Dermis microvascular lymphatic vessel endothelial cell (primary cell): ENCODE measurements at places on chromosomes 6 and 20. TPM values are rescaled to one million over a fixed set of nuclear protein-coding genes. Genes with fewer than 3 reads are reported as not detected.

- DNase-seq, result no peak
These were observed 91.9 kb downstream of the TFAP2A start for GRCh38 chr6:10323018-10323417.

- DNase-seq, result no peak
These were observed 38.3 kb upstream of the PKIB start for GRCh38 chr6:122571888-122572287.

DNA sequence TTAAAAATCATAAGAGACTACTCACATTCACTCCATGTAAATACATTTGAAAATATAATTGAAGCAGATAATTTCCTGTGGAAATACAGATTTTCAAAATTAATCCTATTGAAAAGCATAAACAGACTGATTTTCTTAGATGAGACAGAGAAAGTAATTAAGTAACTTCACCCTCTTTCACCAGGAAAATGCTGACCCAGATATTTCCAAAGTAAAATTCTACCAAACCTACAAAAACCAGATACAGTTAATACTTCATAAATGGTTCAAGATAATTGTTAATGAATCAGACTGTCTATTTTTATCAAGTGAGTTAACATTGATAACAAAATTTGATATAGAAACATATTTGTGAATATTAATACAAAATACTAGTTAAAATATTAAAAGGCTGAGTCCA is 233.5 kb upstream of the KHDRBS2 start:
- DNase-seq, result no peak

DNA sequence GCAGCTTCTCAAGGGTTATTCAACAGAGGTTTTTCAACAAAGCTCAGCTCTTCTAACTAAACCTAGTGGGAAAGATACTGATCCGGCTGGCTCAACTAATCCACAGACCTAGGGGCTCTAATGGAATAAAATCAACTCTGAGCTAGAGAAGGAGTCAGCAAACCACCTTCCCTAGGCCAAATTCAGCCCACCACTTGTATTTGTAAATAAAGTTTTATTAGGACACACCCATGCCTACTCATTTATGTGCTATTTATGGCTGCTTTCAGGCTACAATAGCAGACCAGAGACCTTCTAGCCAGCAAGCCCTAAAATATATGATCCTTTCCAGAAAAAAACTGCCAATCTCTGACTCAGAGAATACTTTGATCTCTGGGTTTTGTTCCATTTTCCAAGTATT is 6.0 kb upstream of the RAB22A start:
- no peak for DNase-seq

DNA sequence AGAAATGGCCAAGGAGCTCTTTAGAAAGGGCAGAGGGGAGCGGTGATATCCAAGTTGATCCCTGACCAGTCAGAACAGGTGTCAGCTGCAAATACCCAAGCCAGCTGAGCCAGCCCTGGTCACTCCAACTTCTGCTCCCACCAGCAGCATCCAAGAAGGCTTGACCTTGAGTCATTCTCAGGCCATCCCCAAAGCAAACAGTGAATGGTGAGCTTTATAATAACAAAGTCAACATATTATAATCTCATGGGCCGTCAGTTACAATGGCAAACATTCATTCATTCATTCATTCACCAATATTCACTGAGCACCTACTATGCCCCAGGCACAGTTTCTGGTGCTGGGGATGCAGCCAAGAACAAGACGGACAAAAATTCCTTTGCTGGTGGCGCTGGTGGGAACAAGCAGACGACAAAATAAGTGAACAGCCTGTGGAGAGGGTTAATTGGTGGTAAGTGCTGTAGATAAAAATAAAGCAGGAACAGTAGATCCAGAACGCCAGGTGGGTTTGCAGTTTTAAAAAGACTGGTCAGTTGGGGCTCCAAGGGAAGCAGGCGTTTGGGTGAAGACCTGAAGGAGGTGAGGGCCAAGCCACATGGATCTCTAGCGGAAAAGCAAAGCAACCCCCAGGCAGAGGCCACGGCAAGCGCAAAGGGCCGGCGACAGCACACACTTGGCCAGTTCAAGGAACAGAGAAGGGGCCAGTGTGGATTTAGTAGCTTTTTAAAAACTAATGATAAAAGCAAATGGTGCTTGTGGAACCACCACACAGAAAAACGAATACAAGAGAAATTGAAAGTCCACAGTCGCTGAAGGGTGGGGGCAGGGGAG is 131.8 kb upstream of the PTPN1 start:
- DNase-seq, result no peak

GRCh38 chr20:1302685-1303541 is 26.0 kb downstream of the SDCBP2 start:
- no peak for DNase-seq

DNA sequence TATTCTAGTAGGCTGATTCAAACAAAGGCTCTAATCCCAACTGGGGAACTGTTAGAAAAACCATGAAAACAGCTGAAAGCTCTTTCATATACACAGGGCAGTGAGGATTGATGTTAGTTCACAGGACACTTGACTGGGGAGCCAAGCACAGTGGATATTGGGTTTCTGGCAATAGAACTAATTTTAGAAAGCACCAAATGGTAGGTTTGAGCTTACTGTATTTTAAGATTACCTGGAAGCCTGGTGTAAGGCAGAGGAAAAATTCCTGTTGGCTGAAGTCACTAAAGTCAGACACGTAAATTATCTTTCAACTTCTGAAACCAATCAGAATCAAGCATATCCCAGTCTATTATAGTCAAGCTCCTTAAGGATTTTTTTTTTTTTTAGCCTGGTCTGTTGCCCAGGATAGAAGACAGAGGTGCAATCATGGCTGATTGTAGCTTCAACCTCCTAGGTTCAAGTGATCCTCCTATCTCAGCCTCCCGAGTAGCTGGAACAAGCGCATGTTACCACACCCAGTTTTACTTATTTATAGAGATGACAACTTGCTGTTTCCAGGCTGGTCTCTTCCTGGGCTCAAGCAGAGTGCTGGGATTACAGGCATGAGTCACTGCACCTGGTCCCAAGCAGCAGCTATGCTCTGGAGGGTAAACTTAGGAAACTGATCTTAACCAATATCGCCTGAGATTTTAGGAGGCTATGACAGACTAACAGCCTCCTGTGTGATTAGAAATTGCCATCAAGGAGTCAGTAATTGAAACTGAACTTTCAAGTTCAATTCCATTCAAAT is 32.5 kb upstream of the SYNCRIP start:
- DNase-seq, result peak; percentile 54

- no peak for DNase-seq
These were observed at the start of gene SYTL3 for GRCh38 chr6:158649289-158650143. Gene SYTL3, plus strand, starts transcription at chr6:158650054. Its CDS starts 13,215 bp downstream, at chr6:158663269.

The OPRM1 gene
- total RNA-seq, result not detected in 2 replicates

The PPIL1 gene
- total RNA-seq, result 20.9 and 22.2 TPM in 2 replicates

The PRL gene
- not detected in 2 replicates for total RNA-seq
